ENCODE measurements at places on chromosomes 4 and X.
A peak's percentile ranks its signal among the peaks of the same experiment; 100 is the strongest.

DNA sequence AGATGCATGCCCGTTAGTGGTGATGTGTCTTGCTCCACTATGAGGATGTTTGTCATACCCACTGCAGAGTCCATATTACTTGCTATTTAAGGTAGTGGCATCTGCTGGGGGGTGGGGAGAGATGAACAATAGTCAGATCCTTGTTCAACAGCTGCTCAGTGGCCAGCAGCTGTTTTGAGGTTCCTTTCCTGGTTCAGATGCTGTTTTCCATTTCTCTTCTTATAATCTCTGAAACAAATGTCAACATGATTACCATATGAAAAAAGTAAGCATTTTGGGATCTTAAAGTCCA, 1567.9 kb upstream of the TENM3 start:
- DNase-seq = no peak

GRCh38 chrX:111386077-111386476, 25.9 kb downstream of the DCX start:
- no peak for DNase-seq

- no peak for DNase-seq
Observed at GRCh38 chr4:158710814-158711213, 12.4 kb downstream of the PPID start.

GRCh38 chrX:135740681-135741149, 27.3 kb downstream of the CT45A1 start:
- peak; percentile 59 for DNase-seq

- peak; percentile 53 for DNase-seq
Observed at GRCh38 chr4:138680989-138681604, 334.5 kb upstream of the NOCT start.

DNA sequence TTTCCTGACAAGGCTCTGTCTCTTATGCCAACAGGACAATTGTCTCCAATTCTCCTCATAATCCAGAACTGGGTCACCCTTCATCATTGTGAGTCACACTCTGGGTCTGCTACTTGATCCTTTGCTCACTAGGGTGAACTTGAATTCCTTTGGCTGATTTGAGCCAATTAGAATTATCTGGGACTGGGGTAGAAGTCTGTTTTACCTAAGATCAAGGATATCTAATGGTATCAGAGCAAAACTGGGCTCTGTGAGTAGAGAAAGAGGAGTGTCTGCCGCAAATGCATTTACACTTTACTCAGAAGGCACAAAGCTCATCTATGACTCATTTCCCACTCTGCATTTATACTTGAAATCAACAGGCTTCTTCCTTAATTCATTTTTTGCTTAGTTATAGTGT, 72.6 kb downstream of the PITX2 start:
- DNase-seq = no peak

DNA sequence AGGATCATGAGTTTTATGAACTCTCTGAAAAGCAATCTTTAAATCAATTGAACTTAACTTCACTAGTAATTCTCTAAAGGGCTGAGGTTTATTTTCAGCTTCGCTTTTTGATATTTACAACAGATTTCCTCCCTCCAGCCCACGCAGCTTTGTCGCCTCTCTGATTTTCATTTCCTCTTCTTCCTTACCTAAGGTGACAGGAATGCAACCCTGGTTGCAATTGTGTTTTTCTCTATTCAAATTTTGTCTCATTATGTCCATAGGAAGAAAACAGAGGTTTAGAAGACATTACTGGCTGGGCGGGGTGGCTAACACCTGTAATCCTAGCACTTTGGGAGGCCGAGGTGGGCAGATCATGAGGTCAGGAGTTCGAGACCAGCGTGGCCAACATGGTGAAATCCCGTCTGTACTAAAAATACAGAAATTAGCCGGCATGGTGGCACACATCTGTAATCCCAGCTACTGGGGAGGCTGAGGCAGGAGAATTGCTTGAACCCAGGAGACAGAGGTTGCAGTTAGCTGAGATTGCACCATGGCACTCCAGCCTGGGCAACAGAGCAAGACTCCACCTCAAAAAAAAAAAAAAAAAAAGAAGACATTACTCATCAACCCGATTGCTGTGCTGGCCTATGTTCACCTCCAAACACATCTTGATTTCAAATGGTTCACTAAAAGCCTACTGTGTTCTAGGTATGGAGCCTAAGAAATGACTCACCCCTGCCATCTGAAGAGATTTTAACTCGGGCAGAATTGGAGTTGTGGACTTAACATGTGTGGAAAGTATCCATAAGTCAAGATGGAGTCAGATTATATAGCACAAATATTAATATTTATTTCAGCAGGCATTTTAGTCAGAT, 36.8 kb downstream of the VSIG4 start:
- no peak for DNase-seq

Measured in inflammatory macrophage treated with lipopolysaccharide for 1 hour (primary cell).